Dorsolateral prefrontal cortex (tissue), 122 donors: ENCODE measurements at places on chromosomes 4 and X. TPM values are rescaled to one million over a fixed set of nuclear protein-coding genes. Genes with fewer than 3 reads are reported as not detected.

Gene ITIH6
- total RNA-seq: not detected

Gene CPLX1
- total RNA-seq: 164 TPM

- no peak for DNase-seq
Observed at GRCh38 chr4:14877246-14878225, 124.7 kb upstream of the CPEB2 start.

DNA sequence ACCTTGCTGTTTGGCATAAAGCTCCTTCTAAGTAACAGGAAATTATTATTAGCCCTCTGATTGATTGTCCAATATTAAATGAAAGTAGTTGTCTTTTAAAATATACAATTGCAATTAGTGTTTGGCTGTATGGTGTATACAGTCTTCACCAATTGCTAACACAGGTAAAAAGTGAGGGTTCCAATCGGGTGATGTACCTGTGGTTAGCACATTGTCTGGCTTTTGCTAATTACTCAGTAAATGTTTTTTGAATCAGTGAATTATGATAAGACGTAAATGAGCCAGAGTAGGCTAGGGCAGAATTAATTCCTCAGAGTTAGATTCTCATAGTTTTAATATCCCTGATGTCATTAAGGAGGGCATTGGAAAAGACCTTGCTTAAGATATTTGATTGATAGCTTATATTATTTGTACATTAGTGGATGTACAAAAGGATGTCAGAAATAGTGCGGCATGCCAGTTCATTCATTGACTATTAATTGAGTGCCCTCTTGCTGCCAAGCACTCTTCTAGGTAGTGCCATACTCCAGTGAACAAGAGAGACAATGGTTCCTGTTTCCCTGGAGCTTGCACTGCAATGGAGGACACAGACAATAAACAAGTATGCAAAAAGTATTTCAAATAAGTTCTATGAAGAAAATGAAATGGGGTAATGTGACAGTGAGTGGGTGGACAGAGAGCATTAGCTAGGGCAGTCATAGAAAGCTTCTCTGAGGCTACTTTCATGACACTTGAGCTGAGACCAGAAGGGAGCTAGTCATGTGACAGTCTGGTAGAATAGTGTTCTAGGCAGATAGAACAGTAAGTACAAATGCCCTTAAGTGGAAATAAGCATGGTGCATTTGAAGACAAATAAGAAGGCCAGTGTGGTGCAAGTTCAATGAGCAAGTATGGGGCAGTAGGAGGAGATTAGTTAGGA is 205.9 kb upstream of the CASK start:
- DNase-seq: no peak

Gene ETDA
- total RNA-seq: not detected

Gene CXXC4
- 9.9 TPM for total RNA-seq

Gene CFAP99
- total RNA-seq: 1.1 TPM

DNA sequence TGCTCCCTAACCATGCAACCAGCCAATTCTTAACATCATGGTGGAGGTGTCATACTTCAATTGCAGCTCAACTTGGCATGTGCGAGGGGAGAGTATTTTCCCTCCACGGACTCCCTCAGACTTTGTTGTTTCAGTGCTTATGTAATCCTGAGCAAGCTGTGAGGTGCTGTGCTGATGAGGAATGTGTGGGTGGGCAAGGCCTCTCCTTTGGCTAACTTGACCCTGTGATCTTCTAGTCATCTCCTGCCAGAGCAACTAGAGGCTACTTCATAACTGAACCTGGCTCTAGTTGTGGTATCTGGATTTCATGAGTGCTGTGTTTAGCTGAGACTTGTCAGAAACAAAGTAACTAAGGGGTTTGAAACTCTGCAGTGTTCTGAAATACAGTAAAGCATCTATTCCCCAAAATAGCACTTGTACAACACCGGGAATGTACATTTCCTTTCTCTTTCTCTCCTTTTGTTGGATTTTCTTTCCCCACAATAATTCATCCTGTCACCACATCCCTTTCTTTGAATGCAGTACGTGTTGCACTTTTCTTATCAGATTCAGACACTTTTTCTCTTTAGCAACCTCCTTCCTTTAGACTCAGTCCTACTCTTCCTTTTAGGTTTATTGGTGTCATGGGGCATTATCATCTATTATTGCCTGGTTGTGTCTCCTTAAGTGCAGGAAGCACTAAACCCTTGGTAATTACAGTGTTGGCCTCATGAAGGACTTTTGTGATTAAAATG is 415.2 kb upstream of the NR3C2 start:
- no peak for DNase-seq

Gene AKAP14
- total RNA-seq: not detected

- DNase-seq: no peak
Observed at GRCh38 chr4:67616478-67616877, 58.0 kb downstream of the STAP1 start.

DNA sequence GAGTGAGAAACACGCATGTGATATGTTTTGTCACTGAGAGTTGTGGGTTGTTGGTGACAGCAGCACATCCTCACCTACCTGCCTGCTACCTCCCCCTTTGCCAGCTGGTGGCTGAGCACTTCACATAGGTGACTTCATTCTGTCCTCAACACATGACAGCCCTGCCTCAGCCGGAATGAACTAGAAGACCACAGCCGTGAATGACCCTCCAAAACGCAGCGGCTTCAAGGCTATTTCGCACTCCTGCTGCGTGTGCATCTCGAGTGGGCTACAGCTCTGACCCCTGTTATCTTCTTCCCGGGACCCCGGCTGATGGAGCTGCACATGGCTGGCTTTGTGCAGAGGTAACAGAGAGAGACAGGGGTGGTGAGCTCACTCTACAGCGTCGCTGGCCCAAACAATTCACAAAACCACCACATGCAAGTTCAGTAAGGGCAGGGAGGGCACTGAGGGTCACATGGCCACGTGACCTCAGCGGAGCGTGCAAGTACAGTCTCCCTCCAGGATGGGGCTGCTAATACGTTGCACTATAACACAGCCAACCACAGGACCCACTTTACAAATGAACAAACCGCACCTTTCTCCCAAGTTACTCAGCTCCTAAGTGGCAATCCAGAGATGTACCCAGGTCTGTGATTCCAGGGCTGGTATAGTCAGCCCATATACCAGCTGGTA is 6.3 kb upstream of the PPP2R2C start:
- no peak for DNase-seq

- DNase-seq: no peak
Observed at GRCh38 chr4:20735931-20736330, 35.7 kb downstream of the PACRGL start.

Gene TMEM156
- 1.2 TPM for total RNA-seq

GRCh38 chr4:126564283-126564854 is 1068.4 kb upstream of the INTU start:
- no peak for DNase-seq

- DNase-seq: no peak
Observed at GRCh38 chr4:69156913-69157312, 57.6 kb downstream of the UGT2B11 start.

Gene BEX4
- 182 TPM for total RNA-seq

DNA sequence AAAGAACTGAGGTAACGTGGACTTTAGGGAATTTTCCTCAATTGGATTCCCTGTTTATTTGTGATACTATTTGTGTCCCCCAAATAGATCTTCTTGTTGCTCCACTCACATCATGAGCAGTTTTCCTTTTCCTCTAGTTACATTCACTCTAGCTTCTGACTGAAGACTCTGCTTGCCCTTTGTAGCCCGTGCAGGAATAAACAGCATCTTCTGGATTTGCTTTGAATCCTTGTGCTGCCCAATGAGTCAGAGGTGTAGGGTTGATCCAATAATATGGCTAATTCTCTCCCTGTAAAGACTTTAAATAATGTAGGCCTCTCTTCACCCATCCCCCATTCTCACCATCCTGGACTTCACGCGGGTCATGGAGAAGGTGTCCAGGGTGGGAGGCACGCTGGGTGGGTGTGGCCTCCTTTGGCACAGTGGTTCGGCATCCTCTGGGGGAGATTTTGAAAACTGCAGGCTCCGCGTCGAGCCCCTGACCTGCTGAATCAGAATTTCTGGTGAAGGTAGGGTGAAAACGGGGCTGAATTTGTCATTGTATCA is 9.0 kb downstream of the HAND2 start:
- DNase-seq: no peak

- DNase-seq: no peak
Observed at GRCh38 chrX:5774446-5774845, 454.2 kb downstream of the NLGN4X start.

GRCh38 chrX:131441033-131441432 is 102.8 kb upstream of the OR13H1 start:
- no peak for DNase-seq

- DNase-seq: no peak
Observed at GRCh38 chrX:153740631-153741222, 16.1 kb downstream of the ABCD1 start.

DNA sequence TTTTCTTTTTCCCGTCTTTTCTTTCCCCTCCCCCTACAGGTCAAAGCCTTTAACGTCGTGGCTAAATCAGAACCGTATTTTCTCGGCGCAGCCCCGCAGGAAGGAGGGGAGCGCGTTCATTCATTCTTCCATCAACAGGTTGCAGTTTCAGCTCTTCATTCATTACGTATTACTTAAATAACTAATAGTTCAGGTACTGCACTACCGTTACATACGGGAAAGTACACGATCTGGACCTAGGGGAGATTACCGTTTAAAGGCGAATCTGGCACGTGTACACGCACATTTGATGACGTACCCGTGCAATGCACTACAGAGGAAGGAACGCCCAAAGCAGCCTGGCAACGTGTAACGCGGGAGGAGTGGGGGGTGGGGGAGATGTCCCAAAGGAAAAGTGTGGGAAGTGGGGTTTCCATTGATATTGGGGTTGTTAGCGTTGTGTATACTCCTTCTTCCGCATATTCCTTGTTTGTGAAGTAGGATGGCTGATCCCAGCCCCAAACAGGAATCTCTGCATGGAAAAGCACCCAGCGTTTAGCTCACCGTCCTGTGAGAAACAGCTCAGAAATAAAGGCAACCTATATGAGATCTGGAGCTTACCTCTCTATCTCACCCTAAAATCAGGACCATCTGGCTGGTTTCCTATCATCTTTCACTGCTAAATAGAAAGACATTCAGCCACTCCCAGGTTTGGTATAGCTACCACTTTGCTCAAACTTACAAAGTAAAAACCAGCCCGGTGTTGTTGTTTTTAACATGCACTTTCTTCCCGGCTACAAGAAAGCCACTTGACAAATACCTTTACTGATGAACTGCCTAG is 585 bp upstream of the SEC24D start:
- DNase-seq: peak; percentile 28

GRCh38 chrX:154401045-154401799 is 3.0 kb downstream of the RPL10 start:
- DNase-seq: no peak

DNA sequence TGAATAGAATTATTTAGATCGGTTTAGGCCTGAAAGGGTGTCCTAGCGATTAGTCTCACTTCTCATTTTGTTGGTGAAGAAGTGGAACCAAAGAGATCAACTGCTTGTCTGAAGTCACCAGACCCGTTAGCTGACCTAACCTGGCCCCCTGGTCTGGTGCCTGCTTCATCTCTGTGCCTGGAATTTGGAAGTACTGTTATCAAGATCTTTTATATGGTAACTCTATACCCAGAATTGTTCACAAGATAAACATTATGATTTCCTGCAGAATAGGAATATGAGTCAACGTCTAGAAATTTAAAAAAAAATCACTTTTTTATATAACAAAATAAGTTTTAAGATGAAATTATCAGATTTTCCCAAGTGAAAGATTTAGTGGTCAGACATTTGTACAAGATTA is 37.2 kb downstream of the LRP2BP start:
- DNase-seq: no peak

Gene NMU
- total RNA-seq: 1.8 TPM

DNA sequence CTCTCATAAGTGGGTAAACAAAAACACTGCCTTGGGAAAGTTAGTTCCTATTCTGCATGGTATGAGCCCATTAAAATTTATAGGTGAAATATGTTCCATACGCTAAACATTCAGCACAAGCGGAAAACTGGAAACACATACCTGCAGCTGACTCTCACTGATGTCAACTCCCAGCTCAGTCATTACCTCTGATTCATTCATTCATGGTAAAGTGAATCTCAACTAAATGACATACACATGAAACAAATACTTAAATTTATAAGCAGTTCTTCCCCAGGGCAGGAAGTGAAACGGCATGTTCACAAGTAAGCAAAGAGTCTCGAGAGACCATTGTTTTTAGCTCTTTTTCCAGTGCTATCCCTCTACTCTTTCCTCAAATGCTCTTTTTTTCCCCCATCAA is 1.6 kb downstream of the SLC10A6 start:
- no peak for DNase-seq

Gene MAGEC2
- total RNA-seq: not detected

DNA sequence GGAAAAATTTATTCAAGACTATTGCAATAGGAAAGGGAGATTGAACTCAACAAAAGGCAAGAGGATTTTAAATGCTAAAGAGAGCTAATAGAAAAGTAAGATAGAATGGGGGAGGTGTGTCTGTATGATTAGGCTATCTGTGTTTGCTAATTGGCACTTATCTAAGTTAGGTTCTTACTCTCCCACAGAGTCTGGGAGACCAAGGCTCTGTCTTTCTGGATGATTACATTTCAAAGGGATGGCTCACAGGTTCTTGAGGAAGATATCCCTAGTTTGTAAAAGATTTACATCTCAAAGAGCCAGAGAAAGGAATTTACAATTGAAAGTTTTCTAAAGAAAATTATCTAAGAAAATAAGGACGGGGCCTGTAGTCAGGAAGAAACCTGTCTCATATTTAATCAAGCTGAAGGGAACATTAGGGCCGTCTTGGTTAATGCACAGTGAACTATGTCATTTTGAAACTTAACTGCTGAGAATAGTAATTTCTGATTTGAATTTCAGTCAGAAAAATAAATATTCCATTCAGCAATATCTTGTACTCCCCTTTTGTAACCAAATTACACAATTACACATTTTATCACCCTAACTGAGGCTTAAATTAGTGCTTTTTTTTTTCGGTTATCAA is 75.8 kb downstream of the MAGEB10 start:
- no peak for DNase-seq

GRCh38 chr4:56099378-56099786 is 150.6 kb downstream of the CEP135 start:
- DNase-seq: peak; percentile 32

DNA sequence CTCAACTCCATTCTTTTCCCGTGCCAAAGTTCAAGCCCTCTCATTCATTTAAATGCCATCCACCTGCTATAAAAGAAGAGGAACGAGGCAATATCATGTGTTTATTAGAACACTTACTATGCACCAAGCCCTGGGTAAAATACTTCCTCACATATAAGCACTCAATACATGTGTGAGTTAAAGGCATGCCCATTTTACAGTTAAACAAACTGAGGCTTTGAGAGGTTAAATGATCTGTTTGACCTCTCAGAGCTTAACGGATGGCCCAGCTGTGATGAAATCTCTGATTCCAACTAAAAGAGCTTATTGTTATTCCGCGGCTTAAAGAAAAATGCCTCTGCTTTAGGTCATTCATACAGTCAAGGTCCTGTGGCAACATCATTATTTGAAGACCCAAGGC is 124.3 kb downstream of the HS6ST2 start:
- no peak for DNase-seq

Gene REELD1
- not detected for total RNA-seq

GRCh38 chr4:24968278-24968677 is 55.4 kb upstream of the CCDC149 start:
- no peak for DNase-seq

Gene SLITRK2
- total RNA-seq: 26.4 TPM

Gene WDFY3
- 149 TPM for total RNA-seq

- no peak for DNase-seq
Observed at GRCh38 chr4:57789666-57790065, 679.5 kb upstream of the IGFBP7 start.

GRCh38 chr4:2847302-2847871 is 3.7 kb downstream of the ADD1 start:
- no peak for DNase-seq

- no peak for DNase-seq
Observed at GRCh38 chr4:175651756-175652310, 160.2 kb downstream of the GPM6A start.
